ENCODE measurements at places on chromosomes 11 and 22.

DNA sequence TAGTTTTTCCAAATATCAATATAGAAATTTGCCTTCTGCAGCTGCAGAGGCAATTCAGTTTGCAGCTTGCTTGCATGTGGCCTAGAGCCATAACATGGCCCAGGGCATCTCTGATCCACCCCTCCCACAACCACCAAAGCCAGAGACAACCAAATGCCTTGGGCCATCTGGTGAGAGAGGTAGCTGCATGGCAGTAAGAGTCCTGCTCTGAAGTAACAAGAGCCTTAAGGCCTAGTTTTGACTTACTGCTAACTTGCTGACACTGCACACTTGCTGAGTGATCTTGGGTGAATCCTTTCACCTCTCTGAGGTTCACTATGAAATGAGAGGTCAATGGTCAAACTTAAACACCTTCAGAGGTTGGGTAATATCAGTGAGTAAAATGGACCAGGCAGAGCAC, 4.9 kb upstream of the SPECC1L start:
- no peak for DNase-seq

GRCh38 chr11:75432911-75433321, at the start of gene KLHL35:
Gene KLHL35, minus strand, starts transcription at chr11:75433203. Its CDS starts 2,574 bp downstream, at chr11:75430629.
- no peak for DNase-seq

- DNase-seq = no peak
These were observed 203.2 kb downstream of the CASP12 start for GRCh38 chr11:104695065-104695463.

DNA sequence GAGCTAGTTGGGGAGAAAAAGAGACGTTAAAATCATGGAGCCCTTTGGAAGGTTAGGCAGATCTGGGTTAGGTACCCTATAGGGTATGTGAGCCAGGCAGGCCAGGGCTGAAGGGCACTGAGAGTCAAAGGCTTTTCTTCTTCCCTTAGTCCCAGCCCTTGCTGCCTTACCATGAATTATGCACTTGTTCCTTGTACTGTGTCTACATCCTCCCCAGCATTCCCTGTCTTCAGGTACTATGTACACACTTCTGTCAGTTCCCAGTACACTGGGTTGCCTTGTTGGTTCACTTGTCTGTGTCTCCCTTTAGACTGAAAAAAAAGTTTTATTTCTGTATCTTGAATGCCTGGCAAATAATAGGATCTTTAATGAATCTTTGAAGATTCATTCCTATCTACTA, 16.9 kb downstream of the RNF185 start:
- no peak for DNase-seq

GRCh38 chr11:96284401-96284800, 58.6 kb downstream of the MAML2 start:
- no peak for DNase-seq

- DNase-seq = peak; percentile 59
These were observed 20.6 kb downstream of the MORC2 start for GRCh38 chr22:30947816-30948454.
